Stimulated activated naive CD4-positive, alpha-beta T cell treated with Interleukin-2 at 50 U/mL for 16 hours (primary cell): ENCODE measurements at places on chromosomes 12 and 14.

DNA sequence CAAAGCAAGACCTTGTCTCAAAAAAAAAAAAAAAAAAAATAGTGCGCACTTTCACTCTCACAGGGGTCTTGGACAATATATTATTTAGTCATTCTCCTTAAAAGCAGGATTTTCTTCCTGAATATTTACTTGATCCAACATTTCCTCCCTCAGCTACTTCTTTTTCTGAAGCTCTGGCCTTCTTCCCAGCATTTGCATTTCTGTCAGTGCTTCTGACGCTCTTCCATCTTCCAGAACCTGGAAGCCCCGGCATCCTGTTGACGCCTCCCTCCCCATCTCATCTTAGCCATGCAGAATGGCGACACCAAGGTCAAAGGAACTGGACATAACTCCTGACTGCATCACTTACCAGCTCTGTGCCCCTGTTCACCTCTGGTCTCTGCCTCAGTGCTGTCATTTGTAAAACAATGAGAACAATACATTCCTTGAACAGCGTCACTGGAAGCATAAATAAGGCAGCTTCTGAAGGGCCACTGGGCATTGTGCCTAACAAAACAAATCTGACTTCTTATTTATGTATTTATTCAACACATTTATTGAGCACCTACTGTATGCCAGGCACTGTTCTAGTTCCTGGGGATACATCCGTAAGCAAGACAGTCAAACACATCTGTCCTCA, 90.9 kb upstream of the MDM1 start:
- no peak for DNase-seq

GRCh38 chr14:72721083-72721482, 172.8 kb downstream of the DPF3 start:
- DNase-seq, result no peak

DNA sequence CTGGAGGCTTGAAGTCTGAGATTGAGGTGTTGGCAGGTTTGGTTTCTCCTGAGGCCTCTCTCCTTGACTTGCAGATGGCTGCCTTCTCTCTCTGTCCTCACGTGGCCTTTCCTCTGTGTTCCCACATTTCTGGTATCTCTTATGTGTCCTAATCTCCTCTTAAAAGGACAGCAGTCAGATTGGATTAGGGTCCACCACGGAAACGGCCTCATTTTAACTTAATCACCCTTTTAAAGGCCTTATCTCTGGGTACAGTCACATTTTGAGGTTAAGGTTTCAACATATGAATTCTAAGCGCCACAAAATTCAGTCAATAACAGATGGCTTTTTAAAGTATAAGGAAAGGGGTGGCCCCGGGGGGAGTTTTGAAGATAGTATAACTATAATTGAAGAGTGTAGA, 33.5 kb downstream of the UNC79 start:
- no peak for DNase-seq

DNA sequence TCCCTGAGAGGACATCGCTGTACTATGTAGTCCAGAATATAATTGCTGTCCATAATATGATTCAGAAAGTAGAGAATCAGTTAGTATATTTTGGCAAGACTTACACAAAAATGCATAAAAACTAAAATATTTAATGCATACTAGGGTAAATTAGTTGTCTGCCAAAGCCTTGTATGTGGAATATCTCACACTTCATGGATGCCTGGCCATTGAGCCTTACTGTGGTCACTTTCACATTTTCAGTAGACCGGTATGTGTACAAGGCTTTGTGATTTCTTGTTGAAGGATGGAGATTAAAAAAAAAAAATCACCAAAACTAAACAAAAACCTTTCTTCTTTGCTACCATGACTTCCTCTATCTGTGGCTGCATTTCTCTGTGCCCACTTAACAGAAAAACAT, 197.3 kb upstream of the DDHD1 start:
- DNase-seq, result no peak

DNA sequence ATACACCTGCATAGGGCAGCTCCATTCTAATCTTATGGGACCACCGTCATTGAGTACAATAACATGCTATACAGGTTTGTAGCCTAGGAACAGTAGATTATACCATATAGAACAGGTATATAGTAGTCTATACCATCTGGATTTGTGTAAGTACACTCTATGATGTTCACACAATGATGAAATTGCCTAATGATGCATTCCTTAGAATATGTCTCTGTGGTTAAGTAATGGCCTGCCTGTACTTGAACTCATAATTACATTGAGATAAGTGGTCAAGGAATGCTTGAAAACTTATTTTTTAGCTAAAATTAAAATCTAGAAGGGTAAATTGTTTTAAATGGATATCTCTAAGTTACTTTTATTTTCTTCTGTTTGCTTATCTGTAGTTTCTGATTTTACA, 152.7 kb downstream of the SRGAP1 start:
- DNase-seq, result no peak

GRCh38 chr12:109671502-109671901, 42.1 kb upstream of the FAM222A start:
- no peak for DNase-seq
